ENCODE measurements at places on chromosomes 1 and 21.

- no peak for DNase-seq
Measured at GRCh38 chr1:98669355-98670296, 8.1 kb downstream of the SNX7 start.

DNA sequence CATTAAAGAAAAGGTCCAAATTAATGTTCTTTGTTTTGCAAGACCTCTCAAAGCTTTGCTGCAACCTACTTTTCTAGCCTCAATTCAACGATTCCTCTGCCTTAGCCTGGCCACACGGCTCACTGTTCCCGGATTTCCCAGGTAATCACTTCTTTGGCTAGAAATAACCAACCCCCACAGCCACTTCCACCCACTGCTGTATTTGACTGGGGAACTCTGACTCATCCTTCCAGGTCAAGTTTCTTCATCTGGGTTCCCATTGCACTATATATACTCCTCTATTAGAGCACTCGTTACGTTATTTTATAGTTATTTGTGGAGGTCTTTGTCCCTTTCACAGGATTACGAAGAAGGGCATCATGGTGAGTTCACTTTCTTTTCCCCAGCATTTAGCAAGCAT is 185.9 kb downstream of the CACNA1E start:
- DNase-seq: no peak

DNA sequence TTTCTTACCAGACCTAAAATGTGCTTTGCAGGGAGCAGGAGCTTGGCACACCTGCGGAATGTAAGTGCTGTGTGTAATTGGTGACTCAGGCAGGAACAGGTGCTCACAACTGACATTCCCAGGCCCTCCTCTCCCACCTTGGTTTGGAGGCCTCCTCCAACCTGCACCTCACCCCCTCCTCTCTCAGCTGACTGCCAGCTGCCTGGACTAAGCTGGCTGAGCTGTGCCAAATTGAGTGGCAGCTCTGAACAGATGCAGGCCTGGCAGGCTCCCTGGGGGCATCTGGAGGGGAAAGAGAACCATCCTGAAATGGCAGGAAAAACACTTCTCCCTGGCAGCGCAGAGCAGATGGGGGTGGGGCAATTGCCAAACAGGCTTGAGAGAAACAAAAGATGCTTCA is 91.7 kb upstream of the PGBD5 start:
- DNase-seq: no peak

DNA sequence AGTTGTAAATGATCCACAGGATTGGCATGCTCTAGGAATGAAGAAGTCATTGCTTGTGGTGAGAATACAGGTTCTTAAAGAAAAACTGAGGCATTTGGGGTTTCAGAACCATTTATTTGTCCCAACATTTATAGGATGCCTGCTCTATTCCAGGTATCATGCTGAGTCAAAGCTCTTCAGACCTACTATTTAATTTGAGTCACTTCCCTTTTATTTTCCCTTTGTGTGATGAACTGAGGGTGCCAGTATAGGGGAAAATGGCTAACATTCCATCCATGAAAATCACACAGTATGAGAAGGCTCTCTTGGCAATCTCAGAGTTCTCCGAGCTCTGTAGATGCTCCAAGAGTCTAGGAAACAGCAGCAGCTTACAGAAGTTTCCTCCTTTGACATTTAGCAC is 110.4 kb downstream of the RNF220 start:
- no peak for DNase-seq

DNA sequence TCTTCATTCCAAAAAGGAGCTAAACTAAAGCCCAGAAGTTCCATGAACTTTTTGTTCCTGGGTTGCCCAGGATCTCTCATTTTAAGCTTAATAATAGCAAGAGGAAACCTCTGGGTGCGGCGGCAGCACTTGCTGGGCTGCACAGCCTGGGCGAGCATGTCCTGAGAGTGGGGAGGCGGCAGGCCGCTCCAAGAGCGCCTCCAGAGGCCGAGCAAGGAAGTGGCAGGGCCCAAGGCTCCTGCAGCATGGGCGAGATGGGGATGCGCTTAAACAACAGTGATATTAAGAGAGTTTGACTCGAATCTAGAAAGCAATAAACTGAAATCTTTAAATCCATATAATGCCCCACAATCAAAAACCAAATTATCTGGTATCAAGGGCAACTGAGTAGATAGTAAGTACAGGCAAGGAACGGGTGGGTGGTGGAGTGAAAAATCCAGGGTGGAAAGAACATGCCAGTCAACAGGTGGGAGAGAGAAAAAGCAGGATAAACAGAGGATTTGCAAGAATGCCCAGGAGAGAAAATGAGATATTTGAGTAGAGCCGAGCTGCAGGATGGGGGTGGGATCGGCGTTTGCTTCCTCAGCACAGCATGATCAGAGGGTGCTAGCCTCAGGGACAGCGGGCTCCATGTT is 14.1 kb upstream of the TNR start:
- DNase-seq: peak; percentile 64

GRCh38 chr1:212614453-212615200 is 6.1 kb downstream of the ATF3 start:
- no peak for DNase-seq

DNA sequence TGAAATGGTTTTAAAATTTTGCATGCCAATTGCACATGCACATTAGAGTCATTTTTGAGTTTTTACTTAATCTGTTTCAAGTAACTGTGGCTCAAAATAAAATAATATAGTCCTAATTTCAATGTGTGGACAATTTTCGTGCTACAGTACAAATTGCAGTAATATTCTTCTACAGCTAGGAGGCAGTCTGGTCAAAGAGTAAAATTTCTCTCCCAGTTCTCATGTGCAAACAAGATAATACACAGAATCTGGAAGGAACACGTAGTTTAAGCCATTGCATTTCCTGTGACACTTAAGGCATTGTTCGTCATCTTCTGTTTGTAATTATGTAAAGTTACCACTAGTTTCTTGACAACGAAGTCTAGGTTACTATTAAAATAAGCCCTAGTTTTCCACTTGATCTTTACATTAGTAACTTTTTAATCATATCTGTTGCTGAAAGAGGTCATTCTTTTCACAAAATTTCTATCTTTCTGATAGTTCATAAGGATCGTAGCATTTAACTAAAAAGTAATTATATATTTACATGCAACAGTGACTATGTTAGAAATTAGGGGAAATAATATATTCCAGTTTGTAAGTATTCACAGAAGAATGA is 28.9 kb downstream of the ODR4 start:
- DNase-seq: no peak

DNA sequence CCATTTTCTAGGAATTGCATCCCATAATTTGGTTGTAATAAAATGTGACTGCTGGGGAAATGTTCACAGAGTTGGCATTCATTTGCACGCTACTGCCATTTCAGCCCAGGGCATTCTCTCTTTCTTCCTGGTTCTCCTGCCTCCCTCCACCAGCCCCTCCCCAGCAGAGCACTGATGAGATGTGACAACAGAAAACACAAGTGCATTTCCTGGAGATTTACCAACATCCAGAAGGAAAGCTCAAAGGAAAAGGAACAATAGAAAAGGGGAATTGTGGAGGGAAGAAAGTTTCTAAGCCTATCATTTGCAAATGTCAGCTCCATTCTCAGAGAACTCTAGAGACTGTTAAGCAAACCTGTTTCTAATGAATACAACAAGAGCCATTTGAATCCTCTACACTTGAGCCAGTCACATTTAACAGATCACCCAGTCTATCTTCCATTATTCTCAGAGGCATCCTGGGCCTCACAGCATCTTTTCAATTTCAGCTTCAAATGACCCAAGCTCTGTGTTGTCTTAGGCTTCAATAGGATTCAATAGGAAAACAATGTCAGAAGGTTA is 395.6 kb upstream of the PBX1 start:
- DNase-seq: no peak

- DNase-seq: no peak
Measured at GRCh38 chr1:117260761-117261423, 50.2 kb upstream of the VTCN1 start.

DNA sequence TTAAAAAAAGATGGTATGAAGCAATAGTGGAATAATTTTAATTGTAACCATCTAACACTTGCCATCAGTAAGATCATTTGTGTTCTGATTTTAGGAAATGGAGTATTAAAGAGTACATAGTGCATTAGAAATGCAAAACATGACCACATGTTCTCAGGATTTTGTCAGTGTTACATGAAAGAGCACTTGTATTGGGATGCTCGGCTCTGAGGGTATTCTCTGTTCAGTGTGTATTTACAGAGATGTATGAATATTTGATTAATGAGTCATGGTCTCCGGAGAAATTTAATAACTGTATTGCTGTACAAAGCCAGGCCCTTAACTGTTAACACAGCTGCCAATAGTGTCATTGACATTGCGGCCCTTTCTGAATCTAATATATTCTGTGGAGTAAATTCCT is 91.7 kb downstream of the ATG4C start:
- no peak for DNase-seq

- DNase-seq: peak; percentile 84
Measured at GRCh38 chr1:109397581-109398342, at the start of gene SORT1. TSS of gene SORT1 (minus strand) at chr1:109397918. CDS start at chr1:109397892, 26 bp downstream.

DNA sequence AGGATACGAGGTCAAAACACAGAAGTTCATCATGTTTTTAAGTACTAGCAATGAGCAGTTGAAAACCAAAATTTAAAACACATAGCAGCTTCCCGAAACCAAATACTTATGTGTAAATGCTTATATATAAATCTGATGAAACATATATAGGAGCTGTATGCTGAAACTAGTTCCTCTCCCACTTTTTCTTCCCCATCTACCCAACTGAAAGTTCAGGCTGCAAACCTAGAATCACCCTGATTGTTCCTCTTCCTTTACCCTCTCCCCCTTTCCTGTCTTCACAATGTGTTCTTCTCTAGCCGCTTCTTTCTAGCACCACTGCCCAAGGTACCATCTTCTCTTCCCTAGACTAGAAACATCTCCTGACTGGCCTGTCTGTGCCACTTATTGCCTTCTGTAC is 90.6 kb downstream of the ST3GAL3 start:
- DNase-seq: no peak

DNA sequence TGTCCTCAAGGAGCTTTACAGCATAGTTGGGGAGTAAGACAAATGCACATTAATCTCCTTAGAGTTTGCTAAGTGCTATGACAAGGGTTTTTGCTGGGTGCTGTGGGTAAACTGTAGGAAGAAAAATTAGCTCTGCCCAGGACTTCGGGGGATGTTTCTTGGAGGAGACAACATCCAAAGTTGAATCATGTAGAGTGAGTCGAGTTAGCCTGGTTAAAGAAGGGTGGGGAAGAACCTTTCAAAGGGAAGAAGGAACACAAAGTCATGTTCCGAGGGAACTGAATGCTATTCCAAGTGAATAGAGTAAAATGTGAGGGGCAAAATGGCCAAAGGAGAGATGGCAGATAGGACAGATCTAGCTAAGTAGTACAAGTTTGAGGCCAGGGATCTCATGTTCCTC is 17.1 kb downstream of the SPRTN start:
- no peak for DNase-seq

GRCh38 chr1:14365301-14365988 is 233.0 kb upstream of the KAZN start:
- DNase-seq: no peak

- no peak for DNase-seq
Measured at GRCh38 chr1:113399062-113399583, 8.8 kb downstream of the MAGI3 start.

DNA sequence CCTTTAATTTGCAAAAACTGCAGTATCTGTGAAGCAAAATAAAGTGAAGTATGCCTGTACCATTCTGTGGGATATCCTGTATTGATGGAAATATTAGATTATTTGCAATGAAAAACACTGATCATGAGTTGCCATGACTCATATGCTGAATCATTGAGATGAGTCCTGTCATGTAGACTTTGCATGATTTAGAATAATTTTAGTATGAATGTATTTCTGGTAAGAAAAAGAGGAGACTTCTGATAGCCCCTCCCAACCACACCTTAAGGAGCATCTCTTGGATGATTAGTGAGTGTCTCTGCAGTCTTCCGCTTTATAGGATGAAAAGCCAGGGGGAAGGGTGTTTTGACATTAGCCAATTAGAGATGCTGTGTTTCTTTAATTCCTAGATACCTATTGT is 55.2 kb upstream of the PTGS2 start:
- DNase-seq: no peak

- DNase-seq: no peak
Measured at GRCh38 chr1:162178432-162178831, 108.9 kb downstream of the NOS1AP start.

DNA sequence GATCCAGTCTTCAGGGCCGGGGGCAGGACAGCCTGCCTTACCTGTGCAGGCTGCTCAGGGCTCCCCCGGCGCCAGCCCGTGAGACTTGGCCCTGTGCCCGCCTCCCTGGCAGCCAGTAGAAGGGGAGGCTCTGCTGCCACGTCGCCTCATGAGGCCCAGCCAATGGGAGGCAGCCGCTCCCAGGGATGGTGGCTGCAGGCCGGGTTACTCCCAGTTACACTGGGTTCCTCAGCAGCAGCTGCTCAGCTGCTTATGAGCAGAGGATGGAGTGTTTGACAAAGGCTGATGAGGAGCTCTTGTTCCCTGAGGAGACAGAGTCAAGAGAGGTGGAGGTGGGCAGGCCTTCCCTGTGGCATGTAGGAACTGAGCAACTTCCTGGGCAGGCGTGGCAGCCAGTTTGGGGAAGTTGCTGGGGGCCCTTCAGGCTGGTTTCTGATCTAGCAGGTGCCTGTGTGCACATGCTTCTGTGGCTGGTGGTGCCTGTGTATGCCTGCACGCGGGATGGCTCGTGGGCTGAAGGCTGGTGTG is 5.5 kb downstream of the MFSD2A start:
- DNase-seq: peak; percentile 58

GRCh38 chr21:34970167-34970500 is 79.0 kb downstream of the RUNX1 start:
- DNase-seq: no peak

GRCh38 chr1:241611736-241612135 is 28.4 kb downstream of the CHML start:
- no peak for DNase-seq

DNA sequence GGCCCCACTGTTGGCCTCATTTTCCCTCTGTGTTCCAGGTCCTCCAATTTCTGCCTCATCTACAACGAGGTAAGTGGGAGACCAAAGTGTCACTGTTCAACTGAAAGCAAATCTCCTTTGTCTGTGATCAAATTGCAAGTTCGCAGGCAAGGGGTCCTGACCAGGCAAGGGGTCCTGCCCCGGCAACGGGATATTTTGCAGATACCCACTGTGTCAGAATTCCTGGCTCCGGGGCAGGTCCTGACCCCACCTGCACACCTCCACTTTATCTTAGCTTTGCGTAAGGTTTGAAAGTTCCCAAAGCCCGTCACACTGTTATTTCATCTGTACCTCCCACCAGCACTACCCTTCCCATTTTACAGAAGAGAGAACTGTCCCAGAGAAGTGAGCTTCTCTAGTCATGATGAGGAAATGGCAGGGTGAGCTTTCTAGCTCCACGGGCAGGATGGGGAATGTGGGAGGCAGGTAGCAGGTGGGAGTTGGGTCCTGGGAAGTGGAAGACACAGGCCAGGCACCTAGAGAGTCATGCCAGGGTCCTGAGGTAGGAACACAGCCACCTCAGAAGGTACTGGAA is 32.0 kb upstream of the CSF1 start:
- peak; percentile 40 for DNase-seq

GRCh38 chr21:25002676-25003075 is 604.6 kb downstream of the MRPL39 start:
- no peak for DNase-seq

All from activated CD8-positive, alpha-beta memory T cell treated with anti-CD3 and anti-CD28 coated beads, Interleukin-2, amount 50 U/mL, for 48 hours (primary cell).